Stimulated activated naive CD8-positive, alpha-beta T cell treated with anti-CD3 and anti-CD28 coated beads, Interleukin-15, Interleukin-2, amounts not matched to agents 100 U/mL and 50 U/mL, for 24 hours (primary cell): ENCODE measurements at places on chromosomes 7 and 10.

DNA sequence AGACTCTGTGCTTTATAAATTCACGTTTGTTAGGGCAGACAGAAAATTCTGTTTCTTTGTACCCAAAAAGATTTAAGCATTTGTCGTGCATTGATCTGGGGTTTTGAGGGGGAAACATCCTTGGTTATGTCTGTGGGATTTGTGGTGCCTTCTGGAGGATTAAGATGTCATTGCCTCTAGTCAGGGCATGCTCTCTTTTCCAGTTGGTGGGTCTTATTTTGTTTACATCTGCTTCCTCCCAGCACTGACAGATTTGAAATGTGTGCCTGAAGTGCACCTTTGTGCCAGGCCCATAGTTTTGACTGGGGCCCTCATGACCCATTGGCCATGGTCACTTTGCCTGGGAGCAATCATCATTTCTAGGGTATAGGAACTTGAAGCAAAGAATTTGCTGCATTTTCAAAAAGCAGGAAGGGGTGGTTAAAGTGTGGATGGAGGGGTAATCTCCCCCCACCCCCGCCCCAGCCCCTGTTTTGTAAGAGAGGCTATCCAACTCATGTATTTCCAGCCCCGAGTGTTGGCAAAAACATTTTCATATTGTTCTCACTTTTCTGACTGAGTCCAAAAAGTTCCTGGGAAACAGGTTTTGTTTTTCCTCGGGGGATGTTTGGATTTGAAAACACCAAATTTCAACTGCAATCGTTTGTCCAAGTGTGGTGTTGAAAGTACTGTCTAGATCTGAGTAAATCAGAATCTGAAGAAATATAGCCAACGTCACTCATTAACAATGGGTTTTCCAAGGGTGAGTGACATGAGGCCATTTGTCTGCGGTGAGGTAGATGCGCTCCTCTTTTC lies 388.2 kb upstream of the GALNT17 start:
- no peak for DNase-seq

DNA sequence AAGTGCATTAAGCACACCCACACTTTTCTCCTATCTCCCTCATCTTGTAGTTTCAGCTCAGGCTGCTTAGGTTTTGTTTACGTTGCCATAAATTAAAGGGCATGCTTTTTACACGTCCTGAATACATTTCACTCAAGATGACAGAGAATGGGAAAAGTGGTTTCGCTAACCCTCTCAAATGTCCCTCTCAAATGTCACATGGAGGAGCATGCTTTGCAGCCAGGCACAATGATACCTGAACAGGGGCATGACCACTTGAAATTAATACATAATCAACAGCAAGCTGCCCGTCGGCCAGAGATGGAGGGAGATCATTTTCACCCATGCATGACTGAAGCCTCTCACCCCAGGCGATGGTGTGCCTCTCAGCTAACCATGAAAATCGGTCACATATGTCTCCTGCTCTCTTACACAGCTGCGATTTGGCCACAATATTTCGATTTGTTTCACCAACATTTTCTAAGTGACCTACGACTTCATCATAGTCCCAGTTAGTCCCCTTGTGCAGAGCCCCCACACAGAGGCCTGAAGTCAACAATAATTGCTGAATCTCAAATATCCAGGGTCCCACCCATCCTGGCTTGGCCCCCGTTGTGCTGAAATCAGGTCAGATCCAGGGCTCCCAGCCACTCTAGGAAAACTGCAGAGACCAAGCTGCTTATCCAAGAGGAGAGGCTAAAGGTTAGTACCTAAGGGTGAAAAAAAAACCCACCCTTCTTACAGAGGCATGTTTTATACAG lies 373.9 kb upstream of the NFE2L3 start:
- no peak for DNase-seq

DNA sequence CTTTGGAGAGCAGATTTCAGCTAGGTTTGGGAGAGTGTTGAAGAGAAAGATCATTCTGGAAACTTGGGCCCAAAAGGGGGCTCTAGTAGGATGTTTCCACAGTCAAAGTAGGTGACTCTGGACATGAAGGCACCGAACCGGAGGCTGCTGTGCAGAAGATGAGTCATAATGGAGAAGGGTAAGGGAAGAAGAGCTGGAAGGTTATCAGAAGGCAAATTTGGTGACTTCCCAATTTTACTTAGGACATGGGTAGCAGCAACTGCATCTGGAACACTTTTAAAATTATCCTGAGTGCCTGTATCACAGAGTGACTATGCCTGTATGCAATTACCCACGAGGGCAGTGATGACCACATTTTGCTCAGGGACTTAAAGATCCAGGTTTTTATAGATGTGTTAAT lies 38.8 kb downstream of the PIK3AP1 start:
- no peak for DNase-seq

DNA sequence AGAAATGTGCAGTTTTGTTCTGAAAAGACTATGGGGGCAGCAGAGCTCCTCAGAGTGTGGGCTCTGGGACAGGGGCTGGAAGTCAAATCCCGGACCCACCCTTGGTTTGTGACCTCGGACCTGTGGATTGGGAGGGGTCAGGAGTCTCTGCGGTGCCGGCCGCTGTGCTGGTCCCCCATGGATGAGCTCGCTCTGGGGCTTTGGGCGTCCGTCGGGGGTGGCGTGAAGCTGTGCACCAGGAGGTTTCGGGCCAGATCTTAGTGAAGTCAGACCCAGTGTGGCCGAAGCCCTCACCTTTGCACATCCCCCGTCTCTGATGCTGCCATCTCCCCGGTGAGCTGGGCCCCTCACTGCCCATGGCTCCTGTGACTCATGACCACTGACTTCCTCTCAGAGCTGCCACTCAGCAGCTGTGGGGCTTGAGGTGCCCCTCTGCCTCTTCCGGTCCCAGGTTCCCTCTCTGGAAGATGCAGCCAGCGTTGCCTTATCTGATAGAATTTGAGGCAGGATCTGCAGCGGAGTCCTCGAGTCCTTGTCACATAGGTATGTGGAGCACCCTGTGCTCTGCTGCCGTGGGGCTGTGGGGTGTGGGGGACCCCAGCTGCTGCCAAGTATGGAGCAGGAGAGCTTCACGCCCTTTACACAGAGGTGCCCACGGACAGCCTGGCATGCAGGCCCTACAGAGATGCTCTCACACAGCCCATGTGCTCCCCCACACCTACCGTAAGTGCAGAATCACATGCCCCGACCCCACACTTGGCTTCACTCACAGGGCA lies 11.4 kb upstream of the SCART1 start:
- peak; percentile 41 for DNase-seq

- DNase-seq = no peak
These were observed 2.4 kb upstream of the EBF3 start for GRCh38 chr10:129966370-129966888.

GRCh38 chr7:141700848-141701371 lies 1.1 kb downstream of the DENND11 start:
- peak; percentile 13 for DNase-seq

DNA sequence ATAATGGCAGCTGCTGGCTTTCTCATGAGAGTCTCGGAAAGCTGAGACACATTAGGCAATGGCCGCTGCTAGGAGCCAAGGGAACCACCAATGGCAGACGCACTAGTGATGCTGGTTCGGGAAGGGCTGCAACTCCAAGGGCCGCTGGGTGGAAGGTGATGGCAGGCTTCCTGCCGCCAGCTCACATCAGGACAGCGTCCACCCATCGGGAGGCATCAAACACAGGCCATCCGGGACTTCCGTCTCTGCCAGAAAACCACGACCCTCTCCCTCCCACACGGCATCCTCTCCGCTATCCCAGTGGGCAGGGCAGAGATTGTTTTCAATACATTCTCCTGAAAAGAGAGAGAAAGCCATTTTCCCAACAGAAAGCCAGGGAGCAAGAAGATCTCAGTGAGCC lies 27.5 kb upstream of the EGFR start:
- no peak for DNase-seq

- no peak for DNase-seq
These were observed 159.2 kb downstream of the HDAC9 start for GRCh38 chr7:18654709-18655108.

DNA sequence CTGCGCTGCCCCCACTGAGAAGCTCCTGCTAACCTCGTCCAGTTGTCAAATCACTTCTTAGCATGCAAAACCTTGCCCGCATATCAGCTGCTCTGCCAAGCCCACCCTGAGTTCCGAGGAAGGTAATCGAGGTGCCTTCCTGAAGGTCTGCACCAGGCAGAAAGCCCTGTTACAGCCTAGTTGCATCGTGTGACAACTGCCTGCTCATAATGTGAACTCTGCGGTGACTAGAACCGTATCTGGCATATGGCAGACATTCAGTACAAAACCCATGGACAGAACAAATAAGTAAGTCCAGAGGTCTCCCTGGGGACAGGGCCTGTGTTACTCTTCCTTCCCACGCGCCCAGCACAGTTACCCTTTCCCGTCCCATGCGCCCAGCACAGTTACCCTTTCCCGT lies 394.3 kb downstream of the DNAJB6 start:
- no peak for DNase-seq

DNA sequence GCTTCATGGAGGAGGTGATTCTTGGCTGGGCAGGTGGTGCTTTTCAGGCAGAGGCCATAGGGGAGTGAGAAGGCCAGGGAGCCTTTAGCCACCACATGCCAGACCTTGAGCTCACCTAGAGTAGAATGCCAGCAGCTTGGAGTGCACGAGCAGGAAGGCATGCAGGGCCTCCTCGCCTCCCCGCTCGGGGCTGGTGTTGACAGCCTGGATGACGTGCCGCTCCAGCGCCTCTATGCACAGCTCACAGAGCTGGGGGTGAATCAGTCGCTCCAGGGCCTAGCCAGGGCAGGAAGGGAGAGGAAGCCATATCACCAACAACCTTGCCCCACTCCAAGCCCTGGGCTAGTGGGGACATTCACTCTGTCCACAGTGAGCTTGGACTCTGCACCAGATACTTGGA lies 15.7 kb downstream of the HPS1 start:
- no peak for DNase-seq

DNA sequence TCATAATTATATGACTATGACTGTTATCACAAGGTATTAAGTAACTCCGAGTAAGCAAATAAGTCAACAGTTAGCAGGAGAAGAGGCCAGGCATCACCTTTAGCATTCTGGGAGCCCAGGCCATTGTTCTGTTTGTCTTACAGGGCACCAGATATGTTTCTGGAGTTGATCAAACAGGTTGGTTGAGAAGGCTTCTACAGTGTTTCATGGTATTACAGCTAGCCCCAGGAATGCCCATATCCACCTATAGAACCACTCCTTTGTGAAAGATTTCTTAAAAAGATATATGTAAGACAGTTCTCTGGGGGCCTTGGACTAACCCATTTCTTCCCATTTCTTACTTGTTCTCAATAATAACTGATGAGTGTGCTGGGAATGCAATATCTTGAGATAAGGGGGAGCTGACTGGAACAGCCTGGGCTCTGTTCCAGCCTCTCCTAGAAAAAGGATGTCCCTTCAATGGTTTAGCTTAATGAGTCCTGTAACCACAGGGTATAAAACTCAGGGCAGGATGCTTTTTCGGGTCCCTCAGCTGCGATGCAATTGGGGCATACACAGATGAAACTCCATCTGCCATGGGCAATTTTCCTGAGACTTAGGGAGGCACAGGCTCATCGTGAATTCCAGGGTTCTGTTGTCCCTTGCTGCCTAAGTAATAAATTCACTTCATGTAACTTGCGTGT lies 286.4 kb downstream of the BAMBI start:
- DNase-seq = no peak

DNA sequence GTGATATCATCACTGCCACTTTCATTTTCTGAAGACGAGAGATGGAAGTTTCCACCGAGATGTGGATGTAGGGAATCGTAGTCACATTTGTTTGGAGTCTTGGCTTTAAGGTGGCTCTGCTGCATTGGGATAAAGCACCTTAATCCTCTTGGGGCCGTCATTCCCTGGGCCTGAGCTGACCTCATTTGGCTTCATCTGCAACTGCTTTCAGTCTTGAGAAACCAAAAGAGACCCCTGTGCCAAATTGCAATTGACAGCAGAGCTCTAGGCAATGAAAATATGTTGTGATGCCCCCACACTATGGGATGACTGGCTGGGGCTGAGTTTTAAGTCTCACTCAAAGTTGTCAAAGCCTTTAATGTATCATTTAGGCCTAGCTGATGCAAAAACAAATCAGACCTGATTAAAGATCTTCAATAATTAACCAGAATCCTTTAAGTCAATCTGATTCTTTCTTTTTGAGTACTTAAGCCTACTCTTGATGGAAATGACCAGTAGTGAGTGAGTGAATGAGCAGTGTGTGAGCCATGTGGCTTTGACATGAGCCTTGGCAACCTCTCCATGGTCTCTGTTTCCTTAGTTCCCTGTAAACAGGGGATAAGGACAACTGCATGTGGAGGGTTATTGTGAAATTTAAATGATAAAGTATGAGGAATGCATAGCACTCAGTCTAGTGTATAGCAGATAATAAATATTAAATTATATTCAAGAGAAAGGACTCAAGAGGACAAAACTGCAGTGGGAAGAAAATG lies 155.0 kb downstream of the BMPER start:
- no peak for DNase-seq

DNA sequence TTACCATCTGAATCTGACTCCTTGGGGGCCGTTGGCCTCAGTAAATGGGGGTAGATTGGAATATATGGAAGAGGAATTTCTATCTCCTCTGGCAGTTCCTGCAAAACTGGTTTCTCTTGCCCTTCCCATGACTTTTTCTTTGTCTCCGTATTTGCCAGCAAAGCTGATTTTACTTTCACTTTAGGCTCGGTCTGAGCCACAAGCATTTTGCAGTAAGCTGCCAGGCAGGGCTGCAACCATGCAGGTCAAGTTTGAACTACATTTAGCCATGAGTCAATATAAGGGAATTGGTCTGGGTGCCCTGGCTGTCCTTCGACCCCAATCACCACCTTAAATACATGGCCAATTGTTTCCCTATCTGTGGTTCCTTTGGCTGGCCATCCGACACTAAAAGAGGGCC lies 104.3 kb downstream of the TRIM24 start:
- DNase-seq = no peak

- no peak for DNase-seq
These were observed 427.4 kb downstream of the PAXIP1 start for GRCh38 chr7:154575497-154575896.

DNA sequence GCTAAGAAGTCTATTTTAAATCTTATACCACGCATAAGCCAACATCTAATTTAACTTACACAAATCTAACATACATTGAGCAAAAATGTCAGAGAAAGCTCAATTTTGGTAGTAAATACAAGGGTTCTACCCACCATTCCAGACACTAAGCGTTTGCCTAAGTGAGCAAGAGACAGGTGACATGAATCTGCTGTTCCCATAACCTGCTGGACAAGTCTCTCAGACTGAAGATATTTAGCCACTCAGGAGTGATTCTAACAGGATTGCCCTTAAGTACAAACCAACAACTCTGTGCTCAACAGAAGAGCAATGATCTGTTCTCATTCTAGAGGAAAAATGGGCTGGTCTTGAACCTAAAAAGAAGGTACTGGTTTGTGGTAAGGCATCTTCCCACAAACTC lies 18.8 kb downstream of the EZH2 start:
- DNase-seq = no peak

GRCh38 chr10:124539935-124540641 lies 78.5 kb downstream of the LHPP start:
- DNase-seq = peak; percentile 78

- no peak for DNase-seq
These were observed 227.8 kb downstream of the CELF2 start for GRCh38 chr10:11245510-11245909.

GRCh38 chr10:182441-183201 lies 47.4 kb downstream of the ZMYND11 start:
- DNase-seq = no peak
